HT-29 (cell line): ENCODE measurements at places on chromosomes 2 and 18.

GRCh38 chr2:198776616-198777406 lies 680.9 kb downstream of the SATB2 start:
- no peak for DNase-seq

DNA sequence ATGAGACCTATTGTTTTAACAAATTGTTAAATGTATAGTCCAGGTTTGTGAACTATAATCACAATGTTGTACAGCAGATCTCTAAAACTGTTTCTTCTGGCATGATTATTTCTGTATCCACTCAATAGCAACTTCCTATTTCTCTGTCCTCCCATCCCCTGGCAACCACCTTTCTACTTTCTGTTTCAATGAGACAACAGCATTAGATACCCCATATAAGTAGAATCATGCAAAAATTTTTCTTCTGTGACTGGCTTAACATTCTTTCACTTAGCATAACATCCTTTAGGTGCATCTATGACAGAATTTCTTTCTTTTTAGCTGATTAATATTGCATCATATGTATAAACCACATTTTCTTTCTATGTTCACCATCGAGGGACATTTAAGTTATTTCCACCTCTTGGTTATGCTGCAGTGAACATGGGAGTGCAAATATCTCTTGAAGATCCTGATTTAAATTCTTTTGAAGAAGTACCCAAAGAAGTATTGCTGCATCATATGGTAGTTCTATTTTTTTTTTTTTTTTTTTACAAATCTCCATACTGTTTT lies 713.5 kb downstream of the LRP1B start:
- DNase-seq, result no peak

DNA sequence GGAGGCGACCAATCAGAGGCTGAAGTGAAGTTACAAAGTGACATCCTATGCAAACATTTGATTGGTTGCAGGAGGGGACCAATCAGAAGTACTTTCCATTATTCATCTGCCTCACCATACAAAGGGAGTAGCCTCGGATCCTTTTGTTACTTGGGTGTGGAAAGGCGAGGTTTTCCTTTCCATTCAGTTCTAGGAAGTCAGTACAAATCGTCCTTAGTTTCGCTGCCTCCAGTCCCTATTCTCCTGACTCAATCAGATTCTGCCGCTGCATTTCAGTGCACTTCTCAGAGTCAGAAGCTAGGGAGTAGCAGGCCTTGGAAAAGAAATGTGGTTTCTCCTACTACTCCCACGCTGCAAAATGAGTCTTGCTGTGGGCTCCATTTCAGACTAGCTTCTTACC lies 149.4 kb downstream of the DTNA start:
- DNase-seq, result no peak

GRCh38 chr2:162177301-162177700 lies 25.3 kb upstream of the GCG start:
- DNase-seq, result no peak

DNA sequence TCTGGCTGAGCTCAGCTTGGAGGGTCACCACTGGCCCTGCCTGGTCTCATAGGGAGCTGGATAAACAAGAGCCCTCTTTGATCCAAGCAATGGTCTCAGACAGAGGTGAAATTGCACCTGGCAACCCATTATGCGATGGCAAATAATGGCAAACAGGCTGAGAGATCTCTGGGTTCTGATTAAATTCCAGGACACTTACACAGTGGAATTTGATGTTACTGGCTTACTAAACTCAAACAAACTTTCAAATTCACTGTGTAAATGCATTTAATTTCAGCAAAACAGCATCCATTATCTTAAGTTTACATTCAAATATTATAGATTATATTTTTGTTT lies 19.5 kb upstream of the STAT4 start:
- peak; percentile 29 for DNase-seq
